ENCODE measurements at places on chromosomes 2 and 18.

DNA sequence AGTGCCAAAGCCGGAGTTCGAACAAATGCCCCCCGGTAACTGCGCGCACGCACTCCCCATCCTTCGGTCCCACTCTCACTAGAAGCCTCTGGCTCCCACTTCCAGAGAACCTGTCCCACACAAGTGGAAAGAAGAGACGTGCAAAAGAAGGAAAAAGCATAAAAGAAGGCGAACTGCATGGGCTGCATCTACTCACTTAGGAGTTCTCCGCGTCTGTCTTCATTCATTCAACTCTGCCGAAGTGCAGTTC lies 312 bp downstream of the NR4A2 start:
- DNase-seq, result no peak

DNA sequence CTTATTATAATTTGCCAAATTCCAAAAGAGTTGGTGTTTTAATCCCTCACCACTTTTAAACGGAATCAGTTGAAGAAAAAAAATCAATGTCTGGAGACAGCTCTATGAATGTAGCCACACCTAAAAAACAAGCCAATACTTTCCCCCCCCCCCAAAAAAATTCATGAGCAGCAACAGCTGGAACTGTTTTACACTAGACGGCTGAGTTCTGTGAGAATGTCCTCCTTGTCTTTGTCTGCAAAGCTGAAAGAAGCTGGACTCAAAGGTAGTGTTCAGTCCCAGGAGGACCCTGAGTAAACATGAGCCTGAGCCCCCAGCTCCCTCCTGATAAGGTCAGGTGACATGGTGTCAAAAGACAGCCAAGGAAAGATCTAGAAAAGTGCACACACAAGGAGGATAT lies 68.2 kb downstream of the ZNF521 start:
- DNase-seq, result no peak

- DNase-seq, result no peak
These were observed 46.7 kb upstream of the BARD1 start for GRCh38 chr2:214856137-214856536.

DNA sequence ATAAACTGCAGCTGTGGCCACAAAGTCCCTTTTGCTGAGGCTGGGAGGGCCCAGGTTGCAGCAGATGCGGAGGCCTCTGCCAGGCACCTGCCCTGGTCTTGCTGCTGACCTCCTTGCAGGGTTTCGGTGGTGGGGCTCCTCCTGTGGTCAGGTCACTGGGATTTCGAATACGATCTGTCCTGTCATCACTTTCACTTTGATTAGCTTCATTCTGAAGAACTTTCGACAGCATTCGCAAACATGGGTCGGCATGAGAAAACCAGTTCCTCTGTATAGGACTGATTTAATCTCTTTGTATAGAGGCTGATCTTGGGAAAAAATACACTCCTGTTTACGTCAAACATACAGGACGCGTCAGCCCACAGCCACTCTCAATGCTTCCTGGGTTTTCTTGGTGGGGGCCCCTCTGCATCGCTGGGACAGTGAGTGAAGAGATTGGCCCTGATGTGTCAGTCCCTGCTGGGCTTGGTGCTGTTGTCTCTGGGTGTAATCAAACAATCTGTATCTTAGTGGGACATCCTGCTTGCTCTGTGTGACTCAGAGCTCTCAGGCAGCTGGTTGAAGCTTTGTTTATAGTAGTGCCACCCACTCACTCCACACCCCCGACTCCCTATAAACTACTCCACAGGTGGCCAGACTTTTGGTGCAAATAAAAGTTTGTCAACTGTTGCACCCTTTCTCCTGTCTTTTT lies 209.4 kb upstream of the CXCR4 start:
- peak; percentile 39 for DNase-seq

DNA sequence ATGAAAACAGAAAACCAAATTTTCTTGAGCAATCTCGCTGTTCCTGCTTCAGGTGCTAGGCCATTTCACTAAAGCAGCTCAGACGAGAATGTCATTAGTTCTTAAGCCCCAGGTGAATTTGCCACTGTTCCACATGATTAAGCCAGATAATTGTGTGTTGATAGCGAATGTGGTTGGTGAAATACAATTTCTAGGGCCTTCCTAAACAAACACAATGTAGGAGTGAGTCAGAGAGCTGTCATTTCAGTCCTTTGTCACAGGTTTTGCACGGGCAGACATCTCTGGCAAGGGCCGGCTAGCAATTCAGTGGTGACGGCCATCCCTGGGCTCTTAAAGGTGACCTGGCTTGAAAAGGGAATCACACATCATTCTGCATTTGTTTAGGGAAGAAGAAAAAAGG lies 170.7 kb downstream of the TMEM182 start:
- DNase-seq, result no peak
